ENCODE measurements at places on chromosomes 4 and X.

- no peak for DNase-seq
Measured at GRCh38 chrX:148813967-148814366, 313.6 kb downstream of the AFF2 start.

GRCh38 chrX:38864165-38864564, 62.9 kb downstream of the MID1IP1 start:
- DNase-seq, result no peak

DNA sequence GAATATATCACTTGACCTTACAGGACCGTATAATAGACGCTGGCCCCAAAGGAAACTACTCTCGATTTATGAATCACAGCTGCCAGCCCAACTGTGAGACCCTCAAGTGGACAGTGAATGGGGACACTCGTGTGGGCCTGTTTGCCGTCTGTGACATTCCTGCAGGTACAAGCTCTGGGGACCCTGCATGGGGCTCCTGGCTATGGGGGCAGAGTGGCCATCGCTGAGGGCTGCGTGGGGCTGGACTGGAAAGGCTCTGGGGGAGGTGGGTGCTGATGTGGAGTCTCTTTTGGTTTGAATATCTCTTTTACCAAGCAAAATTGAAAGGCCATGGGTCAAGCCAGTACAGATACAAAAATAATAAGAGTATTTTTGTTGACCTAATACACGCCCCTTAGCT, 33.9 kb downstream of the NELFA start:
- DNase-seq, result no peak

DNA sequence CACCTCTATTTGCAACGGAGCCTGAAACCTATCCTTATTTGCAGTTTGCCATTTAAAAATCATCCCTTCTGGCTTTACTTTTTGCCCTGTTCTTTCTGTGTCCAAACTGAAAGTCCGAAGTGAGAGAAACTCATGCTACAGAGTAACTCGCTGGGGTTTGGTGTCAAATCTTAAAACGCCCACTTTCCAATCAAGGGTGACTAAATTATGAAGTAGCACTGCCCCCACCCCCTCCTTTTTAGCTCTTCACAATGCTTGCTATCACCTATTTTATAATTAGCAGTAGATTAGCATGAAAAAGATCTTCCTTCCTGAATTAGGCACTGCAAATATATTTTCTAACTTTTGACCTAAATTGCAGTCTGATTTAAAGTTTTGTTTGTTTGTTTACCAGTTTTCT, 52.5 kb downstream of the VGLL1 start:
- DNase-seq, result peak; percentile 42

- no peak for DNase-seq
Measured at GRCh38 chr4:1510931-1511330, 104.7 kb upstream of the NKX1-1 start.

DNA sequence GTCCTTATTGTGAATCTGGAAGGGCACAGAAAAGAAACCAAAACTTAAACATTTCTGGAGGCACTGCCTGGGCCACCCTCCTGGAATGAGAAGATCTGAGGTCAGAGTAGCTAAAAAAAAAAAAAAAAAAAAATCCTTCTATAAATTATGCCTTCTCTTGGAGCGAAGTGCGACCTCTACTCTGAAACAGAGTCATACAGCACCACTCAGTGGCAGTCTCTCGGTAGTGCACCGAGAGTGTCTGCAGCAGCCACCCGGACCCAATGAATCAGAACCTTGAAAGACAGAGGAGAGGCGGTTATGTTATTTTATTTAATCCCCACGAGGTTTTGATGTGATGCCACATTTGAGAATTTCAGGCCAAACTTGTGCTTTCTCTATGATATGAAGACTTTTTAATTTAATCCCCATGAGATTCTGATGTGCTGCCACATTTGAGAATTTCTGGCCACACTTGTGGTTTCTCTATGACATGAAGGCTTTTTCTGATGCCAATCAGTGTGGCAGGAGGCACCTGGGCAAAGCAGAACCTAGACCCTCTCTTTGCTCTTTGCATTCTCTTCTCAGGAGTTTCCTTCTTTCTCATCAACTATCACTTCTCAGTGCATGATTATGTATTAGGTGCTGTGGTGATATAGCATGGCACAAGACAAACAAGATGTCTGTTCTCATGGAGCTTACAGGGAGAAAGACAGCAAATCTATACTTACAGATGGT, 5.6 kb upstream of the CT47C1 start:
- peak; percentile 57 for DNase-seq

DNA sequence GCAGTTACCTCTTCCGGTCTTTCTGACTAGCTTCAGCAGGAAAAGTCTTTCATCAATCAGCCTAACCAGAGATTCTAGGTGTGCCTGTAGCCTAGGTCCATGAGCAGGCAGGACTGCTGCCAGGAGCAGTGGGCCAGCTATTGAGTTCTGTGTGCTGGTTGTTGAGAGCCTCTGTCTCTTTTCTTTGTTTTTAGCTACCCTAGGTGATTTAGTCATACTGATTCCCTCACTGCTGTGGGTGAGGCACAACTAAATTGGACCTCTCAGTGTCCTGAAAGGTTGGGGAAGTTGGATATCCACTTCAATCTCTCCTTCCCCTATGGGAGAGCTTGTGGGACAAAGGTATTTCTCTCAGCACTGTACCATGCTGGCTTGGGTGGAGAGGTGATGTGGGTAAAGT, 354.9 kb downstream of the GPAT3 start:
- no peak for DNase-seq

GRCh38 chr4:84433633-84434222, 65.4 kb downstream of the NKX6-1 start:
- DNase-seq, result no peak

- DNase-seq, result no peak
Measured at GRCh38 chrX:122055979-122056715, 1008.7 kb downstream of the GLUD2 start.

DNA sequence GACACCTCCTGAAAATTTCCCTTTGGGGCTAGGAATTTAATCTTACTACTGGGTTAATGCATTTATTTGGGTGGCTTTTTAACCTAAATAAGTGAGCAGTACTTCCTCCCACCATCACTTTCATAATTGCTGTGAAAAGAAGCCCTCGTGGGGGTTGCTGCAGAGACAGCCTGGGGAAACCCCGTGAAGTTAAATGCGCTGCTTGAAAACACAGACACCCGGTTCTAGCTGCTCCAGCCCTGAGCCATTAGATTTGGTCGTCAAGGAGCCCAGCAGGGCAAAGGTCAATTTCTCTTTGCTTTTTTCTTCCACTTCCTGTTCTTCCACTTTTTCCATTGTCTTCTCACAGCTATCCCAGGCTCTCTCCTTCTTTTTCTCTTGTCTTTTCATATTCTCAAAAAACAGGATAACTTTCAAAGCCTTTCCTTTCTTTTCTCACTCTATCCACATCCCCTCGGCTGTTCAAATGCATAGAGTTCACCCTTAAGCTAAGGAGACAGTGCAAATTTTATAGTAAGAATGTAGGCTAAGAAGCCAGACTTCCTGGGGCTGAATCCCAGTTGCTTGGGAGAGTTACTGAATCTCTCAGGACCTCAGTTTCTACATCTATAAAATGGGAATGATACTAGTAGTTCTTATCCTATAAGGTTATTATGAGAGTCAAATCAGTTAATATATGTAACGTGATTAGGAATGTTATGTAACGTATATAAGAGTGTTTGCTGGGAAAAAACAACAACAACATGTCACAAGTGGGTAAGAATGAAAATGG, 91.5 kb upstream of the ZNF827 start:
- peak; percentile 4 for DNase-seq

DNA sequence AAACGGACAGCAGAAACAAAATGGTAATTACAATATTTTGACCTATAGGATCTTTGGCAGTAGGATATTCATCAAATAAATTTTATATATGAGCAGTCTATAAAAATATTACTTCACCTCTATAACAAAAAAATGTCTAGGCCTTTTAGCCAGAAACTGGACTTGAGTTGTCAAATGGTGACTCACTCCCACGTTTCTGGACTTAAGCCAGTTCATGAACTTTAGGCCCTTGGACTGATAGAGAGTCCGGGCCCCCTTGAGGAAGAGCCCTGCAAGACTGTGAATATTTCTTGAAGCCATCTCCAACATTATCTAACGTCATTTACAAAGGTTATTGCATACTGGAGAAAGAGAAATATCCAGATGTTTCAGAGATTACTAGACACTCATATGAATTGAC, 106.8 kb upstream of the FAM47A start:
- DNase-seq, result no peak

- no peak for DNase-seq
Measured at GRCh38 chr4:69748173-69748572, 12.2 kb downstream of the SULT1B1 start.

GRCh38 chr4:98669577-98669976, 11.2 kb upstream of the TSPAN5 start:
- DNase-seq, result no peak

GRCh38 chrX:78125148-78125547, 14.3 kb downstream of the TAF9B start:
- DNase-seq, result no peak

DNA sequence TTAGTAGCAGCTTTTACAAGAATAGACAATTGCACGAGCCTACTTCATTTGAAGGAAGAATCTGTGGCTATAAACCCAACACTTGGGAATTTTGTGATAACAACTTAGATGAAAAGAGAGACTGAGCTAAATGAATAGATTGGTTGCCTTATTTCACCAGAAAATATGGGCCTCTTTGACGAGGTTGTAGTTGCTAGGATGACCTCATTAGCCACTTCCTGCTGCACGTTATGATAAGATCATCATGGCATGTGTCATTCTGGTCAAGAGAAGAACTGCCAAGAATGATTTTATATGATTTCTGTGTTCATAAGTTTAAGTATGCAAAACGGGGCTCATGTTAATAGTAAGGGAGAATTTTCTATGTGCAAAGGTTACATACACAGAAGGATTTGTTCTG, 321.9 kb upstream of the GIMD1 start:
- no peak for DNase-seq

DNA sequence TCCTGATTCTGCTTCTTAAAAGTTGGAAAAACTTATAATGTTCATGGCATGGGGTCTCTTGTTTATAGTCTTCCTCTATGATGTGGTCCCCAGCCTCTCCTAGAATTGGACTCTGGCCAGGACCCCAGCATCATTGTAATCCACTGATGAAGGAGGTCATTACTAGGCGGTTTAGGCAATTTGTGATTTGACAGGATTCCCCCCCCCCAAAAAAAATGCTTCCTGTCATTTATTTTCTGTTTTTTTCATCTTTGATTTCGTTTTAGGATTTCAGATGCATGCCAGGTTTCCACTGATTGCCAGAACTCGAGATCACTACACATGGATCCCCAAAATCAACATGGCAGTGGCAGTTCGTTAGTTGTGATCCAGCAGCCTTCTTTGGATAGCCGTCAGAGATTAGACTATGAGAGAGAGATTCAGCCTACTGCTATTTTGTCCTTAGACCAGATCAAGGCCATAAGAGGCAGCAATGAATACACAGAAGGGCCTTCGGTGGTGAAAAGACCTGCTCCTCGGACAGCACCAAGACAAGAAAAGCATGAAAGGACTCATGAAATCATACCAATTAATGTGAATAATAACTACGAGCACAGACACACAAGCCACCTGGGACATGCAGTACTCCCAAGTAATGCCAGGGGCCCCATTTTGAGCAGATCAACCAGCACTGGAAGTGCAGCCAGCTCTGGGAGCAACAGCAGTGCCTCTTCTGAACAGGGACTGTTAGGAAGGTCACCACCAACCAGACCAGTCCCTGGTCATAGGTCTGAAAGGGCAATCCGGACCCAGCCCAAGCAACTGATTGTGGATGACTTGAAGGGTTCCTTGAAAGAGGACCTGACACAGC, 4.9 kb downstream of the SPRY1 start:
- no peak for DNase-seq

- no peak for DNase-seq
Measured at GRCh38 chrX:26927419-26927818, 535.7 kb downstream of the PPP4R3C start.

Data from activated CD4-positive, alpha-beta T cell treated with anti-CD3 and anti-CD28 coated beads, Interleukin-2, amount 50 U/mL, for 48 hours (primary cell).